Progenitor cell of endocrine pancreas (in vitro differentiated cells): ENCODE measurements at places on chromosomes 5 and 9. TPM values are rescaled to one million over a fixed set of nuclear protein-coding genes. Genes with fewer than 3 reads are reported as not detected.

GRCh38 chr5:68074048-68074632 is 141.4 kb upstream of the PIK3R1 start:
- H3K4me3 ChIP-seq: no peak overlapping the region
- DNase-seq: no peak
- no peaks in the 10 kb centered on the region for H3K36me3 ChIP-seq
- no peaks in the 10 kb centered on the region for H3K27me3 ChIP-seq
- peaks cover 12% of the 10 kb centered on the region for H3K4me1 ChIP-seq
- H3K27ac ChIP-seq: no peak overlapping the region

Gene MEIKIN
- total RNA-seq: not detected in 2 replicates

- H3K27me3 ChIP-seq: no peaks in the 10 kb centered on the region
- H3K27ac ChIP-seq: no peak overlapping the region
- no peaks in the 10 kb centered on the region for H3K36me3 ChIP-seq
- no peak overlapping the region for H3K4me3 ChIP-seq
- H3K4me1 ChIP-seq: peaks cover 9% of the 10 kb centered on the region
- no peak for DNase-seq
Observed at GRCh38 chr5:67976891-67977601, 238.5 kb upstream of the PIK3R1 start.

Gene GRIN1
- total RNA-seq: 0.07 and 0.77 TPM in 2 replicates

GRCh38 chr5:158635565-158635964 is 464.2 kb downstream of the EBF1 start:
- DNase-seq: no peak
- no peak overlapping the region for H3K4me3 ChIP-seq
- H3K4me1 ChIP-seq: no peaks in the 10 kb centered on the region

DNA sequence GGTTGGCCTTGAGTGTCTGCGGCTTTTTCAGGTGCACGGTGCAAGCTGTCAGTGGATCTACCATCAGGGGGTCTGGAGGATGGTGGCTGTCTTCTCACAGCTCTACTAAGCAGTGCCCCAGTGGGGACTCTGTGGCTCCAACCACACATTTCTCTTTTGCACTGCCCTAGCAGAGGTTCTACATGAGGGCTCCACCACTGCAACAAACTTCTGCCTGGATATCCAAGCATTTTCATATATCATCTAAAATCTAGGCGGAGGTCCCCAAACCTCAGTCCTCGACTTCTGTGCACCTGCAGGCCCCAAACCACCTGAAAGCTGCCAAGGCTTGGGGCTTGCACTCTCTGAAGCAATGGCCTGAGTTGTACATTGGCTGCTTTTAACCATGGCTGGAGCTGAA is 601.5 kb downstream of the MTRR start:
- H3K27me3 ChIP-seq: no peaks in the 10 kb centered on the region
- DNase-seq: no peak
- H3K27ac ChIP-seq: no peak overlapping the region

DNA sequence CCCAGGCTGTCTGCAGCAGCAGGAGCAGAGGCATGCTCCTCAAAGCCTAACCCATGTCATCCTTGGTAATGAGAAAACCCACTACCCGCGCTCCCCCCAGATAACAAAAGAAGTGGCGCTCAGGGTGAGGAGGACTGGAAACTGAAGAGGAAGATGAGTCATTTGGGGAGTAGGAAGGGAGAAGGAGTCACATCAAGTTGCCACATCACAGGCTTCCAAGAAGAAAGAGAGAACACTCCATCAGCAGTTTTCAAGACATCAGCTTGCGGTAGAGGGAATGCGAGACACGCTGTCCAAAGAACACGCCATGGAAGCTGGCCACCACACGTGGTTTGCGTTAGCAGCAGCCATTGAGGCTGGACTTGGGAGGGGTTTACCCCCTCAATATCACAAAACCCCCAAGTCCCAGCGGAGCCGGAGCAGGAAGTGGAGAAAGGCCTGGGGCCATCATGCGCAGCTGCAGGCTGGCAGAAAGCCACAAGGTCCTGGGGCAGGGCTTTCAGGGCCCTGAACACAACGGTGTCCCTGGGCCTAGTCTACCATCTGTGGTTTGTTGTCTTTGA is 41.5 kb downstream of the SH3PXD2B start:
- H3K4me1 ChIP-seq: peaks cover 6% of the 10 kb centered on the region
- DNase-seq: no peak
- no peaks in the 10 kb centered on the region for H3K27me3 ChIP-seq

DNA sequence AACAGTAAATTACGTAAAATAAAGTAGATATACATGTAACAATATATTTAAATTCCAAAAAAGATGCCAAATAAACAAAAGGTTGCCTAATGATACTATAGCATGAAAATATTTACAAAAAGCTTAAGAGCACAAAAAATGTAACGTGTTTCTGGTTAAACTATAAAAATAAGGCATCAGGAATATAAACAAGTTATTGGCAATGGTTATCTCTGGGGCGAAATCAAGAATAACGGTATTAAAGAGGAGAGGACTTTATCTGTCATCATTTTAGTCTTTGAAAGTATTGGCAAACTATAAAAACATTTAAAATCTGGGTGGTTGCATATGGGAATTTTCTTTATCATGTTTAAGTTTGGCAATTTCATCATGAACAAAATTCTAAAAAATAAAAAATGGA is 1599.2 kb downstream of the MAT2B start:
- H3K27ac ChIP-seq: no peak overlapping the region
- H3K4me1 ChIP-seq: no peaks in the 10 kb centered on the region
- H3K36me3 ChIP-seq: peaks cover 1% of the 10 kb centered on the region
- no peak overlapping the region for H3K4me3 ChIP-seq
- no peaks in the 10 kb centered on the region for H3K27me3 ChIP-seq

DNA sequence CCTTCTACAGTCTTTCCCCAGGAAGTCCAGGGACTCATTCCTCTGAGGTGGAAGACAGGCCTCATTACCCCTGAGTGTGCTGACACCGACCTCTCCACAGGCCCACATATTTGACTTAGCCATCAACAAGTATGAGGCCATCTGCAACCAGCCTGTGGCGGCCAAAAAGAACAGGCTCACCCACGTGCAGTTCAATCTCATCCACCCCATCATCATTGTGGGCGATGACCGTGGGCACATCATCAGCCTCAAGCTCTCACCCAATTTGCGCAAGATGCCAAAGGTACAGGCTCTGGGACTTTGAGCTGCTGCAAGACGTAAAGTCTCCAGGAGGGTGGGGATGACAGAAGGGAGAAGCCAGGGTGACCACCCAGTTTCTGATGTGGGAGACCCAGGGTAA is 5.6 kb downstream of the ENHO start:
- H3K4me3 ChIP-seq: no peak overlapping the region
- no peaks in the 10 kb centered on the region for H3K36me3 ChIP-seq
- peaks cover 14% of the 10 kb centered on the region for H3K4me1 ChIP-seq
- peak overlapping the region; percentile 56 for H3K27ac ChIP-seq
- H3K27me3 ChIP-seq: peaks cover 47% of the 10 kb centered on the region

DNA sequence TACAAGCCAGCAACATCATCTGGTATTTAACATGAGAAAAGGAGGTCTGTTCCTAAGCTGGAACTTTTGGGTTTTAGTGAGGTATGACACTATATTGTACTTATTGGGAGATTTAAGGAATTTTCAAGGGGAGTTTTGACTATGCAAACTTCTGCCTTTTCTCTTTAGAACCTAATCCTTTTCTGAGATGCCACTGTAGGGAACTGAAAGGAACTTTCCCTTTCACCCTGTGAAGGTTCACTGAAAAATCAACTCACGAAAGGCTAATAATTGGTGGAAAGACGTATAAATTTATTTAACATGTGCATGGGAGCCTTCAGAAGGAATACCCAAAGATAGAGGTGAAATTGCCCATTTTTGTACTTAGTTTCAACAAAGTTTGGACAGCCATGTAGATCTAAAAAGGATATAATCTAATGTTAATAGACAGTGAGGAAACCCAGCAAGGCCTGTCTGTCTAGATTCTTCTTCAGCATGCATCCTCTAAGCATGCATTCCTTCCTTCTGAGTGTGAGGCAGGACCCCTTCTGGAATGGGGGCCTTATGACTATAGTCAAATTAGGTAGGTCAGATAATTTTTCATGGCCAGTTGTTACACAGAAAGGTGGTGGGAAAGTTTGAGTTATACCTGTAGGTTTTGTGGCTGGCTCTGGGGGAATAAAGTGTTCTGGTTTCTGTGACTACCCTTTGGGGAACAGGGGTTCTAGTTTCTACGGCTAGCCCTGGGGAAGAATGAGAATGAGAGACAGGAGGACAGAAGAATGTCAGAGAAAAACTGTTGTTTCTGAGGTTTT is 200.3 kb downstream of the C9orf152 start:
- no peak overlapping the region for H3K4me3 ChIP-seq
- no peaks in the 10 kb centered on the region for H3K4me1 ChIP-seq
- peaks cover 2% of the 10 kb centered on the region for H3K27me3 ChIP-seq
- peaks cover 3% of the 10 kb centered on the region for H3K36me3 ChIP-seq
- no peak for DNase-seq
- H3K27ac ChIP-seq: no peak overlapping the region

GRCh38 chr5:82815871-82816270 is 261.3 kb downstream of the TMEM167A start:
- no peaks in the 10 kb centered on the region for H3K36me3 ChIP-seq
- no peak overlapping the region for H3K4me3 ChIP-seq
- H3K27me3 ChIP-seq: no peaks in the 10 kb centered on the region
- no peak overlapping the region for H3K27ac ChIP-seq
- H3K4me1 ChIP-seq: peaks cover 1% of the 10 kb centered on the region

Gene FSTL4
- total RNA-seq: 2.4 and 3.2 TPM in 2 replicates

- H3K27me3 ChIP-seq: no peaks in the 10 kb centered on the region
- DNase-seq: no peak
- H3K27ac ChIP-seq: no peak overlapping the region
- H3K36me3 ChIP-seq: no peaks in the 10 kb centered on the region
Observed at GRCh38 chr5:156051972-156052371, 275.0 kb upstream of the SGCD start.

GRCh38 chr5:72353046-72353445 is 32.9 kb downstream of the PTCD2 start:
- H3K4me1 ChIP-seq: peaks cover 2% of the 10 kb centered on the region
- no peaks in the 10 kb centered on the region for H3K36me3 ChIP-seq
- no peak overlapping the region for H3K27ac ChIP-seq
- no peak for DNase-seq

DNA sequence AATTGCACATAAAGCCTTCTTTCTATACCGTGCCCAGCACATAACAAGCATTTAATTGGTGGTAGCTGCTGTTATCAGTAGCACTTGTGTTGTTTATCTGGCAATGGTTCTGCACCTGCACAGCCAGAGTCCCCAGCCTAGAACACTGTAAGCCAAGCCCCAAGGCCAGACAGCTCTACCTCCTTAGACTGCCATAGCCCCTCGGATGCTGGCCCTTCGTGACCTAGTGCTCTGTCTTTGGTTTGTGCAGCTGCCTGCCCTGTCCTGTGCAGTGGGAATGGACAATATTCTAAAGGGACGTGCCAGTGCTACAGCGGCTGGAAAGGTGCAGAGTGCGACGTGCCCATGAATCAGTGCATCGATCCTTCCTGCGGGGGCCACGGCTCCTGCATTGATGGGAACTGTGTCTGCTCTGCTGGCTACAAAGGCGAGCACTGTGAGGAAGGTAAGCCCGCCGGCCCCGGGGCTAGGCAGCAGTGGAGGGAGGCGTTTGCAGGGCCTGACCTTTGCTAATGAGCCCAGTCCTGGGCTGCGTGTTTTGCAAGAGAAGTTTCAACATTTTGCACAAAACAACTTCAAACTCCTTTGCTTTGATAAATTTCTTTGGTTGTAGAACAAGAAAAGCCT is 173.3 kb upstream of the WWC1 start:
- no peaks in the 10 kb centered on the region for H3K27me3 ChIP-seq
- H3K4me1 ChIP-seq: peaks cover 6% of the 10 kb centered on the region
- H3K36me3 ChIP-seq: no peaks in the 10 kb centered on the region
- H3K27ac ChIP-seq: no peak overlapping the region
- no peak overlapping the region for H3K4me3 ChIP-seq
- no peak for DNase-seq
